ENCODE measurements at places on chromosomes 5 and 9.

- DNase-seq: no peak
Observed at GRCh38 chr5:169801324-169801777, 164.3 kb downstream of the DOCK2 start.

- no peak for DNase-seq
Observed at GRCh38 chr5:154302161-154302560, 111.6 kb downstream of the GALNT10 start.

GRCh38 chr9:132582276-132582785 is at the start of gene BARHL1:
BARHL1 (plus strand) TSS chr9:132582606; CDS start chr9:132582798, 192 bp downstream.
- DNase-seq: no peak

- no peak for DNase-seq
Observed at GRCh38 chr9:136721339-136722092, 9.1 kb downstream of the DIPK1B start.

DNA sequence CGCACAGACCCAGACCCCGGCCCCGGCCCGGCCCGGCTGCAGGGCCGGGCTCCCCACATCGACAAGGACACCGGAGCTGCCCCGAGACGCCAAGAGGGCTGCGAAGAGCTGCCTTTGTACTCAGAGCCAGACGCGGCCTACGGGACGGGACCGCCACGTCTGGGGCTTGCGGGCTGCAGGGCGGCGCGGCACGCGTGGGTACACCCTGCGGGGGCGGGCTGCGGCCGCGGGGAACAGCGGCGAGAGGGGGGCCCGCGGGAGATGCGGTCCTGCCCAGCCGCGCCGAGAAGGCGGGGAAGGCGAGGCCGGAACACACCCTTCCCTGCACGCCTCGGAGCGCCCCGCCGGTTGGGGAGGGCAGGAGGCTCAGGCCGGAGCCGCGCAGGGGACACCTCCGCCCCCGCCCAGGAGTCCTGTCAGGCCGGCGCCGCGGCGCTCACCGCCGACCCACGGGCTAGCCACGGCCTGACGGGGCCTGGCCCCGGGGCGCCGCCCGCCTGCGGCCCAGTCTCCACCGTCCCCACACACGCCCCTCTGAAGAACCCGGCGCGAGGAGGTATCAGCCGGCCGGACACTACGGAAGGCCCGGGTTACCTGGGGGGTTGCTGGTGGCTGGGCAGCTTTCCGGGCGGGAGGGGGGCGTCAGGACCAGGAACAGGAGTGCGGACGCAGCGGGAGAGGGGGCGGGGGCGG is 478 bp downstream of the RAB14 start:
- peak; percentile 54 for DNase-seq

GRCh38 chr9:85971731-85972130 is 30.8 kb downstream of the NAA35 start:
- DNase-seq: no peak

Data from CD4-positive, alpha-beta T cell treated with Interleukin-17A for 4 hours (primary cell).